Epithelial cell of umbilical artery (primary cell): ENCODE measurements at places on chromosomes 16 and 17. TPM values are rescaled to one million over a fixed set of nuclear protein-coding genes. Genes with fewer than 3 reads are reported as not detected.

Gene MRPS34
- total RNA-seq: 88.3 and 95.2 TPM in 2 replicates

Gene CSNK1D
- total RNA-seq: 45.7 and 54.6 TPM in 2 replicates

Gene FSCN2
- total RNA-seq: 0.65 TPM in 1 of 2 replicates, not detected in the other

Gene ALDH3A1
- total RNA-seq: 0.61 TPM in 1 of 2 replicates, not detected in the other

Gene CACNB1
- 1.1 and 5.5 TPM in 2 replicates for total RNA-seq

Gene HAP1
- under 0.01 and 0.30 TPM in 2 replicates for total RNA-seq

Gene TMEM95
- total RNA-seq: not detected in 2 replicates

Gene ZFP1
- total RNA-seq: 9.1 and 12.0 TPM in 2 replicates

Gene NR1D1
- total RNA-seq: 0.30 and 0.32 TPM in 2 replicates

Gene GPR179
- total RNA-seq: not detected in 2 replicates

Gene MRPL58
- 45.1 and 46.4 TPM in 2 replicates for total RNA-seq

Gene COIL
- 16.9 and 22.0 TPM in 2 replicates for total RNA-seq

Gene NXPH3
- total RNA-seq: under 0.01 and 0.61 TPM in 2 replicates

Gene KRTAP3-3
- total RNA-seq: not detected in 2 replicates

Gene GAS7
- under 0.01 and 0.32 TPM in 2 replicates for total RNA-seq

Gene TBC1D3C
- 0.32 TPM in 1 of 2 replicates, not detected in the other for total RNA-seq

Gene C17orf78
- total RNA-seq: not detected in 2 replicates
